Bronchial epithelial cell (primary cell): ENCODE measurements at places on chromosomes 3 and 15.
A peak's percentile ranks its signal among the peaks of the same experiment; 100 is the strongest.

DNA sequence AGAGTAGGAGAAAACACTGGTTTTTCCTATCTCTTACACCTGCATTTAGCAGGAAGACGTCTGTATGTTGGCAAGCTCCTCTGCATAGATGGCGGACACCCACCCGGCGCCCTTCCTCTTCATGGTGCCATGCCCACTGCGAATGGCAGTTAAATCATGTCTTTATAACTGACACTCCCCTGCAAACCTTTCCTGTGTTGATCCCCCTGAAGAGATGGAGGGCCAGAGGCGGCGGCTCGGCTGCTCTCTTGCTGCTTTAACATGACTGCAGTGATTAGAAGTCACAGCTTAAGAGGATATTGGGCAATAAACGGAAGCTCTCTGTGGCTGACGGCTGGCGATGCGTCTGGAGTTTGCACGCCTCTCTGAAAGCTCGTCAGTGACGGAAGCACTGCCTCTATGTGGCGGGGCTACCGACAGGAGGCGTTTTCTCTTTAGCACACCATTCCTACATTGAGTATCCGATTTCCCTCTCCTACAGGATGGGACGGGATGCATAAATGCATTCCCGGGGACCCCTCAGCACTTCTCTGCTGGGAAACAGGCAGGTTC, 25.5 kb upstream of the SNRPA1 start:
- DNase-seq: peak; percentile 21

DNA sequence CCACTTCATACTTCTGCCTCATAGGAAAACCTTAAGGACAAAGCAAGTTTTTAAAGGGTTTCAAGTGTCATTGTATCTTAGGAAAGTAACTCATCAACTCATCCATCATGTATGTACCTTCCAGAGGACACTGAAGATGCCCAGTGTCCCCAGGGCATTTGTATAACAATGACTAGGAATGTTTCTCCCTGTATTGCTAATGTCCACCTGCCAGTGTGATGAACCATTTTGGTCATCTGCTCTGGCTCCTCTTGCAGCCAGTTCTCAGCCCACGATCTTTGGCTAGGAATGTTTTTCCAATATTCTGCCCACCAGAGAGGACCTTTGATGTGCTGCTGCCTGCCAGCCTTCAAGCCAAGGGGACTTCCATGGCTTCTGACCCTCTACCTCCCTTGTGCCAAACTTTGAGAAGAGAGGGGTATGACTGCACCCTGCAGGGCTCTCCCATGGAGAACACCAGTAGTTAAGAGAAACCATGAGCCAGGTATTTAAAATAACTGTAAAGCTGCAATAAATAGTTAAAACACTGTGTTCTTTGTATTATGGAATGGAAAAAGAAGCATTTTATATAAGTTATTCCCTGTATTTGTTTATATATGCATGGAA, 11.4 kb downstream of the LMOD3 start:
- no peak for DNase-seq

- DNase-seq: no peak
Observed at GRCh38 chr15:74229686-74230085, 6.4 kb upstream of the CCDC33 start.

DNA sequence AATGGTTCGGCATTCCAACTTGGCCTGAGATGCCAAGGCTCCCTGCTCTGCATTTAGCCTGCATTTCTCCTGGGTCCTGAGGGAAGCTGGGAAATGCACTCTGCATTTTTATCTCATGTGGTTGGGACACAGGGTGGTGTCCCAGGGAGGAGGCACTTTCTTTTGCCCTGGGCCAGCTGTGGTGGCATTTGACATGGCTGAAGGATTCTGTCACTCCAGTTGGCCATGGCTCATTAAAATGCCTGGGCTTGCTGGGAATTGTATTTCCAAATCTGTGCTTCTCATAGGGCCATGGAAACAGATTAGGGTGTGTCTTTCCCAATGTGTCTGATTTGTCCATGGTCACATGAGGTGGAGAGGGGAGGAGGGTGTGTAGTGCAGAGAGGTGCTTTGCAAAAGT, 128.3 kb upstream of the RGMA start:
- DNase-seq: no peak

DNA sequence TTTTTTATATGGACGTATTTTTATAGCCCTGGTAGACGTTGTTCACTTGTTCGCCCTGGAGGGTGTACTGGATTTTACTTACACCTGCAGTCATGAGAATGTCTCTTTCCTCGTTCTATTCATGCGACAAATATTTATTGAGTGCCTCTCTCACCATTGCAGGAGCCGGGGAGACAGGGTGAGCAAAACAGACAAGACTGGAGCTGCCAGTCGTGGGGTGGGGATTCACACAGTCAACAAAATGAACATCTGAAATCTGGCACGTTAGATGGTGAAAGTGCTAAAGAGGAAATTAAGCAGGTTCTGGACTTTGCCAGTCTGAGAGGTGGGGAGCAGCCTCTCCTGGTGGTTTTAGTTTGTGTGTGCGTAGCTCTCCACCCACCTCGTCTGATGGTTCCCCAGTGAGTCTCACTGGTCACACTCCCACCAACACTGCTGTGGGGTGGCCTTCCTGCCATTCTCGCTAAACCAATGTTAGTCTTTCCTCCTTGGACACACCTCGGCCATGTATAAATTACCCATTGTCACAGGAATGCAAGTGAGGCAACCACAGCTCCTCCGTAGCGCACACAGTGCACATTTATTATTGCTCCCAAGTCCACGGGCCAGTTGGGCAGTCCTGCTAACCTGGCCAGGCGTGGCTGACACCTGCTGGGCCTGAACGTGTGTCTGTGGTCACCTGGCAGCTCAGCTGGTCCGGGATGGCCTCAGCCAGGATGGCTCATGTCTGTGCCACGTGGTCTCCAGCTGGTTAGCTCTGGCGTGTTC, 31.5 kb downstream of the FBLN2 start:
- peak; percentile 83 for DNase-seq

DNA sequence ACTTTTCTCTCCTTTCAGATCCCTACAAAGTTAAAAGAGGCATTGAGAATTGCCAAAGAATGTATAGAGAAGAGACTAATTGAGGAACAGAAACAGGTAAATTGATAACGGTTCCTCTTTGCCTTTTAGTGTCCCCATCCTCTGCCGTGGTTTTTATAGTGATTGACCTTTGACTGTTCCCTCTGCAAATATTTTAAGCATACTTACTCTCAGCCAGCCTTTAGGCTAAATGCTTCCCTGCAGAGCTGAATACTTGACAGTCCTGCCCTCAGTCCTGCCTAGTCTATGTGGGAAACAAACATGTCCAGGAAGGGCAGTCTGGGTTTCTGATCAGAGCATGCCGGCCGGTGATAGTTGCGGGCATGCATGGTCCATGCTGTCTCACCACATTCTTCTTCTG, 24.7 kb downstream of the PDHB start:
- no peak for DNase-seq

DNA sequence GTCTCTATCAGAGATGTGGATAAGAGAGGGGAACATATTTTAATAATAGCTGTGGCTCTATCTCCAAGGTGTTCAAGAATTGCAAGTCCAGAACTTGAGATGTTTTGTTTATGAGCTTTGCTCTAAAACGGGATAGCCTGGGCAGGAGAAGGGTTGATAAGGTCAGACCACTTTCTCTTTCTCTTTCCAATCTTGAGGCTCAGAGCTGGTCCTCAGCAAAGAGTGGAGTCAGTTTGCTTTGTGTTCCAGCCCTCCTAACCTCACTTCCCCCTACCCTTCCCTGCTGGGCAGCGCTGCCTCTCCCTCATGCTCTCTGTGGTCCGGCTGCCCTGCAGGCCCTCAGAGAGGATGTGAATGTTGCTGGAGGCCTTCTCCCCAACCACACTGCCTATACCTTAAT, 13.8 kb downstream of the KLHL6 start:
- no peak for DNase-seq

- DNase-seq: no peak
Observed at GRCh38 chr3:117606866-117607265, 897.3 kb downstream of the TUSC7 start.

- no peak for DNase-seq
Observed at GRCh38 chr3:1943395-1944118, 155.1 kb upstream of the CNTN4 start.
